Activated naive CD4-positive, alpha-beta T cell (primary cell): ENCODE measurements at places on chromosomes 2 and 18.

DNA sequence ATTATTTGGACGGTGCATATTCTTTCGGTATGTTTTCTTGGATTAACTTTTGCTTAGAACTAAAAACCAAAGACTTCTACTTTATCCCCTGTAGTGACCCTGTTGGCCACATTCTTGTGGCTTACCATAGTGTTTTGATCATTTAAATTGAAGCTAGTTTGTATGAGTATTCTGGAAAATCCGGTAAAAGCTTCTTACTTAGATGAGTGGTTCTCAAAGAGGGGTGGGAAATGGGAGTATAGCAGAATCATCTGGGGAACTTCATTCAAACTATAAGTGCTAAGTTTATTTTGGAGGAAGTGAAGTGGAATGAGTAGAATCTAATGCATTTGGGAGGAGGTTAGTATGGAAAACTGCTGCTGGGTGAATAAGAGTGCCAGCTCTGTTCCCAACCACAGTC lies 3.8 kb downstream of the PPP1CB start:
- no peak for DNase-seq

GRCh38 chr2:127527001-127527804 lies 914 bp upstream of the IWS1 start:
- no peak for DNase-seq

GRCh38 chr2:106956416-106956815 lies 70.4 kb upstream of the ST6GAL2 start:
- no peak for DNase-seq

GRCh38 chr2:16320716-16321115 lies 344.9 kb downstream of the CYRIA start:
- no peak for DNase-seq

DNA sequence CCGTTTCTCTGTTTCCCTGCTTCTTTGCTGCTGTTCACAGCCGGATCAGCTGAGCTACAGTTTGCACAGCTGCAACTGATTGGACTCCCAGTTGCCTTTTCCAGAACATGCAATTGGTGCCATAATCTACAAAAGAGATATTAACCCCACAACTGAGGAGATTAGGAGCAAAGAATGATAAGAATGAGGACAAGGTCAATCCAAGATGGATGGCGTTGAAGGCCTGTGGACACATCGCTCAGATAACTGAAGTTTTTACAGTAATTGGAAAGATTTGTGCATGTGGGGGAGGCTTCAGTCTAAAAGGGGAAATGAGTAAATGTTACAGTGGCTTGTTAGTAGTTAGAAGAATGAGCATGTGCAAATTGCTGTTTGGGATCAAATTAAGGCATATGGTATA lies 263.2 kb downstream of the TGIF1 start:
- no peak for DNase-seq

DNA sequence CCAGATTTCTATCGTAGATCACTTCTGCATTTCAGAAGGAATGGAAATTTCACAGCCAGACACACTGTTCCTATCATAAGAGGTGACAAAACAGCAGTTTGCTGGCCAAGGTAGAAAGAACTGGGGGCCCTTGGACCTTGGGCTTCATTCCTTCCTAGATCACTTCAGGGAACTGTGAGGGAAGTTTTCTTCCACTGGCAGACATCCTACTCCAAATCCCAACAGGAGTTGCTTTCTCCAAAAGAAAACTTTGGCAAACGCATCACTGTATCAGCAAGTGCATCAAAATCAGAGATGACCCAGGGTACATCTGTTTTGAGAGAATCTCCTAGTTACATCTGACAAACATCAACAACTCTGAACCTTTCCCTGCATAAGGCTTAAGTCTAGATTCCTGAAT lies 348.4 kb upstream of the KLHL29 start:
- DNase-seq: no peak

GRCh38 chr2:168208652-168209051 lies 38.7 kb downstream of the STK39 start:
- no peak for DNase-seq

GRCh38 chr2:28415010-28415409 lies 22.4 kb downstream of the FOSL2 start:
- no peak for DNase-seq

GRCh38 chr2:231554327-231554726 lies 24.1 kb upstream of the NMUR1 start:
- DNase-seq: no peak

DNA sequence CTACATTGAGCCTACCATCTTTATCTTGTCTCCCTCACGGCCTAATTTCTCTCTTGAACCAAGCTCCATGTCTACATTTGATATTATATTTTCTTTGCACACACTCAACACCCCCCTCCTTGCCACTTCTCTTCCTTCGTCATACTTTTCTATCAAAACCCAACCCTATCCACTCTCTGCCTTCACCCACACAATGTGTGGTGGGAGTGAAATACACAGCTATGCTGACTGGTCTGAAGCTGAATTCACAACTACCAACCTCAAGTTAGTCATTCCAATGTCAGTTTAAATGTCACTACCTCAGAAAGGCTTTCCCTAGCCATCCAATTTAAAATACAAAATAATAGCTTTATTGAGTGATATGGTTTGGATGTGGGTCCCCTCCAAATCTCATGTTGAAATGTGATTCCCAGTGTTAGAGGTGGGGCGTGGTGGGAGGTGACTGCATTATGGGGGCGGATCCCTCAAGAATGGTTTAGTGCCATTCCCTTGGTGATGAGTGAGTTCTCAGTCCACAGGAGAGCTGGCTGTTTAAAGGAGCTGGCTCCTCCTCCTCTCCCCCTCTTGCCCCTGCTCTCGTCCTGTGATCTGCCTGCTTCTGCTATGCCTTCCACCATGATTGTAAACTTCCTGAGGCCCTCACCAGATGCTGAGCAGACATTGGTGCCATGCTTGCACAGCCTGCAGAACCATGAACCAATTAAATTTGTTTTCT lies 112.1 kb downstream of the DTNB start:
- DNase-seq: no peak

GRCh38 chr2:65397122-65397521 lies 35.3 kb downstream of the SPRED2 start:
- DNase-seq: no peak

- DNase-seq: no peak
Measured at GRCh38 chr2:205276116-205276777, 406.1 kb upstream of the NRP2 start.

DNA sequence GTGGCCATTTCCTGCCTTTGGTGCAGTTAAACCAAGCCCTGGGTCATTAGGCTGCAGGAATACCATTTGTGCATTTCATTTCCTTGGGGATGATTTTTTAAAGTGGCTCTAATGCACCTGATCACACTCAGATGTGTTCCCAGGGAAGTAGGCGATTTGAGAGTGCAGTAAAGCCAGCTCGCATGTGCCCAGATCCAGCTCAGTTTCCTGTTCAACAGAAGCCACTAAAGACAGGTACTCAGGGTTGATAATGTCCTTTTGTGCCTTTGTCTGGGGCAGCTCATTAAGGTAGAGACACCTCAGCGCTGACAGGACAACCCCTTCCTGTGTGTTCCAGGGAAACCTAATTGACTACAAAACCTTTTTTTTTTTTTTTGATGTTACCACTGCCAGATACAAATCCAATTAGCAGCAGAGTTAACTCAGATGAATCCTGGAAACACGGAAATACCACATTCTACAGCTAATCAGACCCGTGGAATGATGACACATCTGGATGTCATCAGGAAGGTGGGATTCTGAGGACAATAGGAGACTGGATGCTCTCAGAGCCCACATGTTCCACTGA lies 15.2 kb upstream of the CHRNA1 start:
- no peak for DNase-seq

- DNase-seq: no peak
Measured at GRCh38 chr2:61710711-61711110, 143.1 kb downstream of the FAM161A start.

DNA sequence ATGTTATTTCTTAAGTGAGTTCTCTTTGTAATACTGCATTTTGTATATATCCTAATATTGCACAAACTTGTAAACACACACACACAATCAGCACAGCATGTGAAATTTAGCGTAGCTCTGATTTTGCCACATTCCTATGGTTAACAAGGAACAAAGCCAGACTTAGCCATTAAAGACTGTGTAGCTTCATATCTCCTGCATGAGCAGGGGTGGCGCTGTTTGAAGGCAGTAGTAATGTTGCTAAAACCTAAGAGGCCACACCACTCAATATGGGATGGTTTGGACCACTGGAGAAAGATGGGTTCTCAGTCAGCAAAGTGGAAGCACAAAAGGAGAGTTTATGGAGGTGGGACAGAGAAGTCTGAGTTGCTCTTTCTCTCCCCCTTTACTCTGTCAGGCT lies 61.1 kb upstream of the RND3 start:
- no peak for DNase-seq
